ENCODE measurements at places on chromosomes 1 and 21.

GRCh38 chr1:30665216-30666010, 58.0 kb downstream of the MATN1 start:
- no peak for DNase-seq

DNA sequence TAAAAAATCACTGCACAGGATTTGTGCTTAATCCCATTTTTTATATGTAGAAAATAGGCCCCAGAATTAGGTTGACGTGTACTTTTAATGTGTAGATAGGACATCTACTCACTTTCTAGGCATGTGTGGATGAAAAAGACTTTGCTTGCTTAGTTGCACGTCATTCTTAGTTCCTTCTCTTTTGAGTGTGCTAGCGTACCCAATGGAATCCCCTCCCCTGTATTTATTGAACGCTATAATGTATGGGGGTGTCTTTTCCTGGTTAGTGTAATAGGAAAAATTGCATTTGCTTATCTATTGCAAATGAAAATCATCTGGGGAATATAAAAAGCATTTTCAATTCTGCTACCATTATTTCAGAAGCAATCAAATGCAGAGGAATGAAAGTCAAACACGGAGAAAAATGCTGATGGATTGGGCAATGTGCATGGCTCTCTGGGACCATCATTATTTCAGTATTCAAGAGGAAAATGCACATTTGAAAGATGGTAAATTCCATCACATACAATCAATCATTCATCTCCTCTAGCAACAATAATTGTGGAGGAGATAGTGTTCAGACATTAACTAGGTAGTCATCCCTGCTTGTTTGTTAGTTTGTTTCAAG, 277.0 kb upstream of the B3GALT2 start:
- DNase-seq = no peak

DNA sequence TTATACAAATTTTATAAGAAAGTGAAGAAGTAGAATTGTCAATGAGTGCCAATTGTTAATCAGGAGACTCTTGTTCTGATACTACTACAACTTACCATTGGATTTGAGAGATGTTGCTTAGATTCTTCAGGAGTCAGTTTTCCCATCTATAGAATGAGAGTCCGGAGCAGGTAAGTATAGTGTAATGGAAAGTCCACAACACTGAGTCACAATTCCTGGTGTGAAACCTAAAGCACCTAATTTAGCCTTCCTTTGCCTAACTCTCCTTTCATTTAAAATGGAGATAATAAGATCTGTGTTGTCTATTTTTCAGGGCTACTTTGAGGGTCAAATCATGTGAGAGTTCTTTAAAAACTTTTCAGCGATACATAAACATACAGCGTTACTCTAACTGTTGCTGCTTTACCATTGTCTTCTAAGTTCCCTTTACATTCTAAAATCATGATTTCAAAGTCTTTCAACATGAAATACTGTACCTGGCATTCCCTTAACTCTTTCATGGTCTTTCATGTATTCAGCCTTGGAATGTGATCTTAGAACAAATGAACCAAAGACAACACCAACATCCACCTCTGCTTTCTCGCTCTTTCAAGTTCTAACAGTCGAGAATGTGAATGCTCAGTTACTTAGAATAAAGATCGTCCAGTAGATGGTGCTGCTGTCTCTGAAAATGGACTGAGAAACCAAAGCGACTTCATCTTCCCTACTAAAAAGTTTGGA, 90.9 kb downstream of the SLC30A10 start:
- peak; percentile 52 for DNase-seq

- no peak for DNase-seq
These were observed 81.6 kb downstream of the KIRREL1 start for GRCh38 chr1:158075078-158075477.

GRCh38 chr1:237873487-237874211, 17.1 kb downstream of the ZP4 start:
- DNase-seq = no peak

DNA sequence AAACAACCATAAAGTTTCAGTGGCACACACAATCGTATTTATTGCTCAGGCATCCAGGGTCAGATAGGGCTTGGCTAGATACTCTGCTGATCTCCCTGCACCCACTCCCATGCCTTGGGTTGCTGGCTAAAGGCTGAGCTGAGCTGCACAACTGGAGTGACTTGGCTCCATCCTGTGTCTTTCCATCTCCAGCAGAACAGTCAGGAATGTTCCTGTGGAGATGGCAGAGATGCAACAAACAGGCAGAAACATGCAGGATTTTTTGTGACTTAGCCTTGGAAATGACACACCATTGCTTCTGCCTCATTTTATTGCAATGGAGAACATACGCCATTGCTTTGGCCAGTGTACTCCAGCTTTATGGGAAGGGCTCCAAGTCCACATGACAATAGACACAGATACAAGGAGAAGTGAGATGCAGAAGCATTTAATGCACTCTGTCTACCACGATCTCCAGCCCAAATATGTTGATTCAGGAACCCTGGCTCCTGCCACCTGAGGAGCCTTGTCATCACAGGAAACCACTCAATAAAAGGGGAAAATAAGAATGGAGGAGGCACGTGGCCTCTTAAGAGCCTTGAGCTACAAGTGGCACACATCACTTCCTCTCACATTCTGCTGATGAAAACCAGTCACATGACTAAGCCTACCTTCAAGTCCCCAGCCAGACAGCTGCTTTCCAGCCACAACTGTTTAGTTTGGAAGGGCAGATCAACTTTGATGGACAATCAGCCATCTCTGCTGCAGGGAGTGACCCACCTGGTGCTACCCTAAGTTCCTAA, 10.1 kb upstream of the GUCA2B start:
- peak; percentile 45 for DNase-seq

GRCh38 chr1:87501738-87502137, 173.1 kb downstream of the LMO4 start:
- DNase-seq = no peak

- no peak for DNase-seq
These were observed 11.8 kb upstream of the CELSR2 start for GRCh38 chr1:109237512-109237911.

DNA sequence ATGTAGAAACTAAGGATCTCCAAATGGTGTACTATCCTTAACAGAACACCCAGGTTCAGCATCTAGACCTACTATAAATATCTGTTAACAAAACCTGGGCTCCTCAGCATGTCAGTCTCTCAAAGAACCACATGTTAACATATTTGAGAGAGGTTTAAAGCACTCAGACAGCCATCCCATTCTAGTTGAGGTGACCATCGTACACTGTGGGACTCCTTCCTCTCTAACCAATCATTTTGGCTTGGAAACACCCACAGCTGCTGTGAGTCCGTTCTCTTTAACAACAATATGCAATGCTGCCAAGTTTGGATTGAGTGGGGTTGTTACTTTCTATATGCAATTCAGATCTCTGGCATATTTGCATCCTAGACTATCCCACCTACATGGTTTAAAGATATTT, 105.8 kb downstream of the MRPL39 start:
- no peak for DNase-seq

DNA sequence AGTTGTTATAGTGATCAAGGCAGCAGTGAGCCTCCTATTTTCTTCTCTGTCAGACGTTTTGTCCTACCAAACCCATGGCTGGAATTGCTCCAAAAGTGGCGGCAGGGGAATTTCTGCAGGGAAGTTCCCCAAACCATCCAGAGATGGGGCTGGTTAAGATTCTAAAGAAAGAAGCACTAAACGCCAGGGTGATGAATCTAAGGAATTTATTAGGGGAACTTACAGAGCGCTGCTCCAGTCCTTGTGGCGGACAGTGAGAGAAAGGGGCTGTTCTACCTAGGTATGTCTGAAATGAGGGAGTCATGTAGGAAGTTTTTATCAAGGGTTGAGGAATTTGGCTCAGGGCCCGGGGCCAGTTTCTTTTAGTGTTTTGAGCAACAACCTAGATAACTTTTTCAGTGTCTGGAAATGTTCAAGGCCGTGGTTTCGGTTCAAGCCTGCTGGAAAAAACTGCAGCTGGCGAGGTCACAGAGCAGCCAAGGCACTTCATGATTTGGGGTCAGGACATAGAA, 222.4 kb upstream of the B3GALT2 start:
- no peak for DNase-seq

- no peak for DNase-seq
These were observed 33.4 kb downstream of the SUCO start for GRCh38 chr1:172566196-172566997.

DNA sequence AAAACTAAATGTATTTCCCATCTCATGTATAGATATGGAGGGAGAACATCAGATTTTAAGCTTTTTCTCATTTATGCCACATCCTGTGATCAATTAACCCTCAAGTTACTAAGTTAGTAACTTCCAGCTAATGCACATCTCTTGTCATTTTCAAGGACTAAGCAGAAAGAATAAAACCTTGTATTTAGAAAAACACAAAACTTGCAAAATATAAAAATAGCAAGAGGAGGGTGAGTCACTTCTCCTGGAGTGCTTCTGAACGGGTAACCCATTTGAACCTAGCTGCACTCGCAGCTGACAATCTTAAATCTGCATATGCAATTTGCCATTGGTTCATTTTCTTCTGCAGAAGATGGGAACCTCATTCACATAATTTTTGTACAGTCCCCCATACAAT, 500.5 kb downstream of the SETD4 start:
- no peak for DNase-seq

DNA sequence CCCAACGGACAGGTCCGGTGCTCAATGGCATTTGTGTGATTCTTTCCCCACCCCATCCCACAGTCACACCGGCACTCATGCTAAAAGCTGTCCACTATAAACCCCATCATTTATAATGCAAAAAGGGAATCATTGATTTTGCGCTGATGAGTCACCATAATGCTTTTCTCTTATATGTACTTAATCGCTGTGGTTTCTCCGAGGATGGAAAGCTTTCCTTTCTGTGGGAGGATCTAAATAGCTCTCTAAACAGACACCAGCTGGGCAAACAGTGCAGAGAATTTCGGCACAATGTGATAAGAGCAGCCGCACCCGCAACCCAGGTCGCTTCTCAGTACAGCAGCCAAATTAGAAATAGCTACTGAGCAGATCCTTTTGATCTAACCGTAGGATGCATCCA, 85.6 kb downstream of the SETD4 start:
- no peak for DNase-seq

- no peak for DNase-seq
These were observed 42.0 kb downstream of the COLGALT2 start for GRCh38 chr1:183995322-183996039.

DNA sequence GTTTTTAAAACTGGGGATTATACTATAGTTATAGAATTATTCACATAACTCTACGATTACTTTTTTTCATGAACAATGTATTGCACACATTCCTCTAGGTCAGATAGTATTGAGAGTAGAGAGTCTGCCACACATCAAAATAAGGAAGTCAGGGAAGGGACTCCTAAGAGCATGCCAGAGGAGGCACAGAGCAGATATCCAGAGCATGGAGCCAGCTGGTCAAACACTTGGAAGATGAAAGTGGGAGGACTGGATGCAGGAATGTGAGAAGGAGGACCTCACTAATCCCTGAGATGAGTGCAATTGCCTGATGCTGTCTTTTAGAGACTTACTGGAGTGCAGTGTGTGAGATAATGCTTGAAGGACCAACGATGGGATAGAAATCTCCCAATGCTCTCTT, 9.6 kb upstream of the RFX5 start:
- no peak for DNase-seq

- no peak for DNase-seq
These were observed 61.7 kb upstream of the EDN2 start for GRCh38 chr1:41545996-41546832.

GRCh38 chr1:214414691-214415090, 133.7 kb downstream of the SMYD2 start:
- no peak for DNase-seq

DNA sequence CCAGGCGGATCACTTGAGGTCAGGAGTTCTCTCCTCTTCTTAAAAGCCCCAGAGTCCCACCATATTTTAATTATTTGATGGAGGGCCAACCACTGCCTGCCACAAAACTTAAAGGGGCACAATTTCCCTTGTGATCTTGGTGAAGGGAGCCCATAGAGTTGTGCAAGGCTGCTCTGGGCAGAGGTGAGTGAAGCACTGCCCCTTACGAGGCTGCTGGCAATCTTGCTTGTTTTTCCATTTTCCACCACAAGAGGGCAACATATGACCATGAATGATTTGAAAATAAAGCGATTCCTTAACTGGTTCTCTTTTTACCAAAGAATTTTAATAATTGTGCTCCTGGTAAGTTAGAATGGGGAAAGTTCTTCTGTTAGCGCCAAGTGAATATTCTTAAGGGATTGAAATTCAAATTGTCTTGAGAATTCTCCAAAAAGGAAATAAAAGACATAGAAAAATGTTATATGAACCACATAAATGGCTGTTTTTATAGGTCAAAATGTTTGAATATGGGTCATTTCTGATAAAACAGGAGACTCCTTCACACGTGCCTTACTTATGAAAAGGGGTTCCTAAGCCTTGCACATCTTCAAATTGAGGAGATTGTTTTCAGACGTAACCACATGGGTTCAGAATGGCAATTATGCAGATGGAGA, 22.7 kb downstream of the PGM1 start:
- DNase-seq = peak; percentile 70

DNA sequence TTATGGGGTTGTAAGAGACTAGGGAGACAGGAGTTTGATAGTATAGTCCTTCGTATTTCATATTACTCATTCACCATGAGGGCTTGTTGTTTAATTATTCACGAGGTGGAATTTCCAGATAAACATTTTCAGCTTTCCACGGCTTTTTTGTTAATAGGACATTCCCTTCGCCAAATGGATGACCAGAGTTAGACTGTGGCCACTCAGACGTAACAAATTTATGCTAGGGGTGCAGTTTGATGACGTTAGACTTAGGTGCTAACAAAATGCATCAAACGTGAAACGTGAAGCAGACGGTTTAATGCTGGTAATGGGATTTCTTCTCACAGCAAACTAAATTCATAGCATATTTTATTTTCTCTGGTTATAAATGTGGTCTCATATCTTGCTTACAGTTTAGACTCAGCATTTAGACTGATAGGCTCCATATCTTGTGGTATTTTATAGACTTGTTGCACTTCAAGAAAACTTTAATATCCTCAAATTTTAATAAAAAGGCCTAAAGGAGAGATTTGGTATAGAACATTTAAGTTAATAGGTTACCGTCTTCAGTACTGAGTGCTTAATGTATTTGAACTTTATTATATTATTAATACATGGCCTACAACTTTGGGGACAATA, 2.3 kb downstream of the DHX9 start:
- DNase-seq = no peak

DNA sequence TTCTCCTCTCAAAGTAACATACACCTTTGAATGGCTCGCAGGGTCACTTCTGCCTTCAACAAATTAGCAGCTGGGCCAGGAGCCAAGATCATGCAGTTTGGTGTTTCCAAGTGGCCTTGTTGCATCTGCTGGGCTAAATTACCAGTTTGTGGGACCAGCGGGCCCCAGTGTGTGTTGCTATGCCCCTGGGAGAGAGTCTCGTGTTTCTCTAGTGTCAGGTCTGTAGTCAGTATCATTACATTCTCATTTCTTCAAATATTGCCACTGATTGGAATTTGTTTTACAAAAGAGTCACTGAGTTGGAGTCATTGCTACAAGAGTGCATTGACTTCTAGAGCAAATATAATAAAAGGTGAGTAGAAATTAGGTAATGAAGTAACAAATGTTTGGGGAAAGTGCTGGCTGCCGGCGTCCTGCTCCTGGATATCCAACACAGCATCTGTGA, 35.5 kb downstream of the RHOU start:
- no peak for DNase-seq

GRCh38 chr1:37795340-37796125, 1.9 kb downstream of the MANEAL start:
- DNase-seq = no peak
